ENCODE measurements at places on chromosomes 4 and X. TPM values are rescaled to one million over a fixed set of nuclear protein-coding genes. Genes with fewer than 3 reads are reported as not detected.

DNA sequence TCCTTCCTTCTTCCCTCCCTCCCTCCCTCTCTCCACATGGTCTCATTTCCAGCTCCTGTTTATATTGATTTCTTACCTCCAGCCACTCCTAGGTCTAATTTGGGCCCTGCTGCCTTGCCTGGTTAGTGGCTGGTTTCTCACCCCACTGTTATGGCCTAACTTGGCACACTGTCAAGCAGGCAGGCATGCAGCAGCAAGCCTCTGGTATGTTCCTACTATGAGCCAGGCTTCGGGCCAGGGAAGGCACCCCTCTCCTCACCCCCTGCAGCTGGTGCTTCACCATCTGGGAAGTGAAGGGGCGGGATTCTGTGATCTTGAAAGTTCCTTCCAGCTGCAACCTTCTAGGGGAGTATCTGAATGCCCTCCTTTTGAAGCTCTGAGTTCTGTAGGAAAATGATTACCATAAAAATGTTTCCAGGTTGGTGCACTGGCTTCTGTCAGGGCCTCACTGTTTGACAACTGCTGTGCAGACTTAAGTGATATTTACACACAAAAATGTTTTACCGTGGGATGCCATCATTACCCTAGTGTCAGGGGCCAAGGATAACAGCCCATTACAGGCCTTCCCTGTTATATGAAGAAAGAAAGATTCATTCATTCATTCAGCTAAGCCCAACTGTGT, 10.1 kb upstream of the VMA21 start:
- DNase-seq = no peak

GRCh38 chr4:28744066-28744465, 1883.4 kb downstream of the STIM2 start:
- no peak for DNase-seq

DNA sequence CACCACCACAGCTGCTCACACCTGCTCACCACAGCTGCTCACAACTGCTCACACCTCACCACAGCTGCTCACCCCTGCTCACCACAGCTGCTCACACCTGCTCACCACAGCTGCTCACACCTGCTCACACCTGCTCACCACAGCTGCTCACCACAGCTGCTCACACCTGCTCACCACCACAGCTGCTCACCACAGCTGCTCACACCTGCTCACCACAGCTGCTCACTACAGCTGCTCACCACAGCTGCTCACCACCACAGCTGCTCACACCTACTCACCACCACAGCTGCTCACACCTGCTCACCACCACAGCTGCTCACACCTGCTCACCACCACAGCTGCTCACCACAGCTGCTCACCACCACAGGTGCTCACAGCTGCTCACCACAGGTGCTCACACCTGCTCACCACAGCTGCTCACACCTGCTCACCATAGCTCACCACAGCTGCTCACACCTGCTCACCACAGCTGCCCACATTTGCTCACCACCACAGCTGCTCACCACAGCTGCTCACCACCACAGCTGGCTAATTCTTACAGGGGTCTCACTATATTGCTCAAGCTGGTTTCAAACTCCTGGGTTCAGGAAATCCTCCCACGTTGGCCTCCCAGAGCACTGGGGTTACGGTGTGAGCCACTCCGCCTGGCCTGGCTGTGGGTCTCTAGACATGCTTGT, 30.4 kb upstream of the CPLX1 start:
- peak; percentile 30 for DNase-seq

The SSX4 gene
- total RNA-seq = not detected

The ADH1C gene
- not detected for total RNA-seq

The TRIM75 gene
- not detected for total RNA-seq
